HFFc6 (cell line): ENCODE measurements at places on chromosomes 11 and 22. TPM values are rescaled to one million over a fixed set of nuclear protein-coding genes. Genes with fewer than 3 reads are reported as not detected.

Gene PRR33
- not detected in 3 replicates for total RNA-seq

Gene GAB4
- not detected in 3 replicates for total RNA-seq

- H3K4me1 ChIP-seq = no peaks in the 10 kb centered on the region
- H3K27me3 ChIP-seq = peaks cover 33% of the 10 kb centered on the region
- H3K27ac ChIP-seq = no peak overlapping the region
- H3K36me3 ChIP-seq = no peaks in the 10 kb centered on the region
These were observed 1.4 kb downstream of the MYOD1 start for GRCh38 chr11:17720796-17721171.

DNA sequence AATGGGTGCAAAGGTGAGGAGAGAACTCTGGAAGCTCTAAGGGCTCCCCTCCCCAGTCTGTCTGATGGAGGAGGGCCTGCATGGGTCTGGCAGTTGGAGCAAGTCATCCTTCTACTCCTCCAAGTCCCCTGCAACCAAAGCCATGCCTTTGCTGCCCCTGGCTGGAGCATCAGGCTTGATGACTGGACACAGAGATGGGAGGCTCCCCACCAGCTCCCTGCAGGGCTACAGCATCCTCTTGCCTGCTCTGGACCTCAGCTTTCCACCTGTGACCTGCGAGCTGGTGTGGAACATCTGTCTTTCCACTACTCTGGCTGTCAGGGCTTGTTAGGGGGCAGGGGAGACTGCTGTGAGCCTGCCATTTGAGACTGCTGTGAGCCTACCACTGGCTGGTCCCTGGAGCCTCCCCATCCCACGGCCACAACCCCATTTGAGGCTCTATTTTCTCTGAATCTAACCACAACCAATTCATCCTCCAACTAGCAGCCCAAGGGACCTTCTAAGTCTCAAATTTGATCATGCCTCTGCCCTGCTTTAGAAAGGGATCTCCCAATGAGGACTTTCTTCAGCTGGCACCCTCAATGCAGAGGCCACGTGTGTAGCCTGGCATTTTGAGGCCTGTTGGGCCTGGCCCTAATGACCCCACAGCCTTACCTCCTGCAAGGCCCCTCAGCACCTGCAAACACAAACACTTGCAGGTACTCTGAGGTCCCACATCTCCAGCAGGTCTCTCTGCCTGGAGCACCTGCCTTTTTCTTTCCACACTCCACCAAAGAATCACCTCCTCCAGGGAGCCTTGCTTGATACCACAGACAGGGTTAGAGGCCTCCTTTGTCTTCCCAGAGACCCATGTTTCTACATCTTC lies 9.9 kb downstream of the P2RY6 start:
- peaks cover 2% of the 10 kb centered on the region; the same call in 1 of the 2 replicates for H3K27me3 ChIP-seq
- no peak for DNase-seq
- H3K36me3 ChIP-seq = no peaks in the 10 kb centered on the region
- H3K4me1 ChIP-seq = no peaks in the 10 kb centered on the region

DNA sequence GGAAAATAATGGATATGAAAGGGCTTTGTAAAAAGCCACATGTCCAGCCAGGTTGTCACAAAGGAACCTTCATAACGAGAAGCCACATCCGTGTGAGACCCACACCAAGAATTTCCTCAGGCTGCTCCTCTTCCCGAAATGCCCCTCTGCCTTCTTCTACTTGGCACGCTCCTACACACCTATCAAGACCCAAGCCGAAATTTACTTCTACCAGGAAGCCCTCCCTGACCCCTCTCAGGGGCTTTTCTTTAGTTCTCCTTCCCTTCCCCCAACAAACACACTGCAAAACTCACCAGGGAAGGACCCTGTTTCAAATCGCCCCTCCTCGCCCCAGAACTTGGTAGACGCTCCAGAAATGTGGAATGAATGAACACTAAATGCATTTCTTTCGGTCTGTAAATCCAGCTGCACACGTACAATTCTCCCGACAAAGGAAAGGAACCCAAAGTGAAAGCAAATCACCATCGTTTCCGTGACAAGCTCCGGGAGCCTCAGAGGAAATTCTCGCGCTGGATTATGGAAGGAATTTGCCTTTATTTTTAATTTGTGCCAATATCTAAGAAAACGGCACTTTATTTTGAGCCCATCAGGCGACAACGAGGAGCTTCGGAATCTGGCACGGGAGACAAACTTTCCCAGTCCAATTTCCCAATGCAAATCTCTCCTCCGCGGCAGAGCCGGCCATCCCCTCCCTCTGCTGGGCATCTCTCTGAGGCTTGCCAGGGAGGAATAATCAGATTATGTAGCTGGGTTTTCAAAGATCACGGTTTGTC lies 13.2 kb upstream of the SHISAL1 start:
- peak overlapping the region; percentile 89 for H3K4me3 ChIP-seq
- peak overlapping the region; percentile 59 for H3K27ac ChIP-seq
- H3K27me3 ChIP-seq = peaks cover 25% of the 10 kb centered on the region
- H3K4me1 ChIP-seq = peaks cover 14% of the 10 kb centered on the region

- H3K27ac ChIP-seq = no peak overlapping the region
- H3K36me3 ChIP-seq = peaks cover 25% of the 10 kb centered on the region
- DNase-seq = no peak
- H3K4me3 ChIP-seq = no peak overlapping the region
These were observed 34.1 kb downstream of the SGSM3 start for GRCh38 chr22:40404251-40405177.

DNA sequence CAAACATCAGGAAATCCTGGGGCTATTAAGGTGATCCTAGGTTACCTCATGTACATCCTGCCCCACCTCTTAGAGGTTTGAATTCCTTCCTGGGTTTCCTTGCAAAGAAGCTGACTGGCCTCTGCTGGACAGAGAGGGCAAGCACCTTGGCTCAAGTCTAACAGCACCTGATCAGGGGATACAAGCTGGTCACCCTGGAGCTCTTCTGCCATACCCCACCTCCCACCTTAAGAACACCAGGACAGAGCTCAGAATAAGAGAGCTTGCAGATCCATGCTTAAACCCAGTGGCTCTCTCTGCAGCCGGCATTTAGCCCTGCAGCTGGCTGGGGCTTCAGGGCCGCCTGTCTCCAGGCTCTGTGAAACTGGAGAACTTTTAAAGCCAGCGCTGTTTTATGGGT lies 386.6 kb upstream of the NARS2 start:
- H3K4me1 ChIP-seq = peaks cover 39% of the 10 kb centered on the region
- no peaks in the 10 kb centered on the region for H3K36me3 ChIP-seq
- peak; percentile 19 for DNase-seq
- no peak overlapping the region for H3K4me3 ChIP-seq
- H3K27ac ChIP-seq = no peak overlapping the region

- no peak for DNase-seq
- H3K36me3 ChIP-seq = peaks cover 23% of the 10 kb centered on the region
- no peak overlapping the region for H3K27ac ChIP-seq
- no peak overlapping the region for H3K4me3 ChIP-seq
- no peaks in the 10 kb centered on the region for H3K4me1 ChIP-seq
These were observed 72.1 kb downstream of the ZC3H12C start for GRCh38 chr11:110165039-110165925.
